NCI-H1417 treated with DMSO at 0.1 percent for 48 hours (cell line): ENCODE measurements at places on chromosomes 13 and 19.

GRCh38 chr13:112648966-112649690 is 40.7 kb upstream of the ATP11A start:
- DNase-seq: no peak

DNA sequence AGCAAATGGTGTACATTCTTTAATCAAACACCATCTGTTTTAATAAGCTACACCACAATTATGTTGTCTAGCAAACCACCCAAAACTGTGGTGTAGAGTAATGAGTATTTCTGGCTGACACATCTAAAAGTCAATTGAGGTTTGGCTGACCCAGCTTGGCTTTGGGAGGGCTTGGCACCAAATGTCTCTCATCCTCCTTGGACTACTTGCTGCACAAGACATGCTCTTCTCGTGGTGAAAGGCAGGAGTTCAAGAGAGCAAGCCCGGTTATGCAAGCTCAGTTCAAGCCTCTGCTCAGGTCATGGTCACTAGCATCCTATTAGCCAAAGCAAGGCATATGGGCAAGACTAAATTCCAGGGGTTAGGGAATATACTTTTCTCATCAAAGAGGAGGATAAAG is 37.1 kb downstream of the LACC1 start:
- DNase-seq: no peak

- DNase-seq: no peak
Observed at GRCh38 chr13:35378939-35379338, 97.5 kb downstream of the MAB21L1 start.

GRCh38 chr19:37933937-37934358 is 26.9 kb downstream of the SIPA1L3 start:
- no peak for DNase-seq

GRCh38 chr19:49224879-49225278 is 67.3 kb downstream of the TRPM4 start:
- no peak for DNase-seq
